ENCODE measurements at places on chromosomes 12 and 14. TPM values are rescaled to one million over a fixed set of nuclear protein-coding genes. Genes with fewer than 3 reads are reported as not detected.

The RPGRIP1 gene
- 0.42 TPM for total RNA-seq

The ZCRB1 gene
- 16.7 TPM for total RNA-seq

The BCL2L14 gene
- total RNA-seq = 0.17 TPM

The KRT71 gene
- not detected for total RNA-seq

The MANSC4 gene
- total RNA-seq = not detected

The BHLHE41 gene
- not detected for total RNA-seq

The TPH2 gene
- not detected for total RNA-seq

The CLEC2A gene
- not detected for total RNA-seq

All from liver (tissue), 10 donors.